ENCODE measurements at places on chromosomes 11 and 22. TPM values are rescaled to one million over a fixed set of nuclear protein-coding genes. Genes with fewer than 3 reads are reported as not detected.
A peak's percentile ranks its signal among the peaks of the same experiment; 100 is the strongest.

GRCh38 chr22:27170491-27170890, 513.1 kb downstream of the MIAT start:
- peak; percentile 48 for DNase-seq

DNA sequence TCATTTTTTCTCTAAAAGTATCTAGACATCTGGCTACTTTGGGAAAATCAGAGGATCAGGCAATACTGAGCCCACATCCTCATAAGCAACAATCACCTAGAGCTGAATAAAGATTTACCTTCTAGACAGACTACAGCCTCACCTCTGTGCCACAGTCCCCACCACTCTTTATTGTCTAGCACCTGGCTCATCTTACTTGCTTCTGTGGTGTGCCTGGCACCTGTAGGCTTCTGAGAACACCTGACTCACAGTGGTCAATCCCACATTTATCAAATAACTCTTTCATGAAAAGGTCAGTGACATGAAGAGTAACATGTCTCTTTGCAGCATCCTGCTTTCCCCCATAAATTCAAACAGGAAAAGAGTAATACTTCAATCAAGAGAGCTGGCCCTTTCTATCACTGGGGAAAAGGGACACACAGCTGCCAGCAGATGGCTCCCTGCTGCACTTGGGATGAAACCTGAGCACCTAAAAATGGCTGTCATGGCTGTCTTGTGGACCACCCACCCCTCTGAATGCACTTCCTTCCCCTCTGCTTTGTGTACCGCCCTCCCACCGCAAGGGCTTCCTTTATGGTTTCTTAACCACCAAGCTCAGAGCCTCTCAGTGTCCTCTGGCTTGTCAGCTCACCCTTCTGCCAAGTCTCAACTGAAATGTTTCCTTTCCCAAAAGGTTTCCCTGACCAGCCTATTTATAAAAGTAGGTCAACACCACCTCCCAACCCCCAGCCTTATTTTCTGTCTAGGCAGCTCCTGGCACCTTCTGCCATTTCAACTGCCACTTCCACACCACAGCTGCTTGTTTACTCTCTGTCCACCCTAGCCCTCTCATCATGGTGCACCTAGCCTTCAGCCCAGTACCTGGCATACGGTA, 9.3 kb downstream of the TFIP11 start:
- peak; percentile 51 for DNase-seq

- no peak for DNase-seq
These were observed 419.4 kb downstream of the BRD1 start for GRCh38 chr22:49408102-49408836.

GRCh38 chr11:94895451-94895850, 77.9 kb downstream of the CWC15 start:
- peak; percentile 80 for DNase-seq

DNA sequence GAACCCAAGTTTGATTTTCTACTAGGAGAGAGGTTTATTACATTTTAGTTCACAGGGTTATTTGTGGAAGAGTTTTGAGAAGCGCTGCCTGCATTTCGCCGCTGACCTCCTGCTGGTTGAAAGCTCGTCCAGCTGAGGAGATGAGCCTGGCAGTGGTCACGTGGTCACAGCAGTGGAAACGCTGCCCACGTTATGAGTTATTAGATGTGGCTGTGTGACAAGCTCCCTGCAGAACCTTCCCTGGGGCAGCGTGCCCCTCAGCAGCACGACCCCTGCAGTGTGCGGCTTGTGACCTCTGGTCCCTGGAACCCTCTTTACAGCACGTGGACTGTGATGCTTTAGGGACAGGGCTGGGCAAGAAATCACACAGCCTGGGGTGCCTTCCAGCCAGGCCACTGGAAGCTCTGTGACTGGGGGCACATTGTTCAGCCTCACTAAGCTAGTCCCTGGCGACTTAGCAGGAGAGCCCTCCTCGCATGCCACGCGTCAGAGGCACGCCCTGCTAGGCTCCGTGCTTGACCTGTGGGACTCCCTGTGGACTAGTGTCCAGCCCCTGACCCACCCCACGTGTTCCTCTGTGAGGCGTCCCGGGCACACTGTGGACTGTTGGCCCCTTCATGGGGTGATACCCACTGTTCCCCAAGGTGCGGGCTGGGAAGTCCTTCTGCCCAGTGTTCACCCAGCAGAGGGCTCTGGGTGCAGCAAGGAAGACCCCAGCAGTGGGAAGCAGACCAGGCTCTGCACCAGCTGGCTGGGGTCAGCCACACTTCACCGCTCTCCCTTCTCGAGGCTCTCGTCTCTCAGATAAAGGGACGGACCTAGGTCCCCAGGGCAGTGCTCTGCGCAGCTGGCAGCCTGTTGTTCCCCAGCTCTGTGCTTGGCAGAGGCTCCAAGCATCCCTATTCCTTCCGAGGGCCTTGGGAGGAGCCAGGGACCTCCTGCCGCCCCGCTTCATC, 349.5 kb downstream of the TBC1D22A start:
- DNase-seq = no peak

The TRIM64 gene
- polyA plus RNA-seq = not detected

GRCh38 chr11:45756384-45757010, 48.5 kb upstream of the SLC35C1 start:
- DNase-seq = no peak

The DRICH1 gene
- polyA plus RNA-seq = 0.14 TPM

The CCDC116 gene
- 0.27 TPM for polyA plus RNA-seq

DNA sequence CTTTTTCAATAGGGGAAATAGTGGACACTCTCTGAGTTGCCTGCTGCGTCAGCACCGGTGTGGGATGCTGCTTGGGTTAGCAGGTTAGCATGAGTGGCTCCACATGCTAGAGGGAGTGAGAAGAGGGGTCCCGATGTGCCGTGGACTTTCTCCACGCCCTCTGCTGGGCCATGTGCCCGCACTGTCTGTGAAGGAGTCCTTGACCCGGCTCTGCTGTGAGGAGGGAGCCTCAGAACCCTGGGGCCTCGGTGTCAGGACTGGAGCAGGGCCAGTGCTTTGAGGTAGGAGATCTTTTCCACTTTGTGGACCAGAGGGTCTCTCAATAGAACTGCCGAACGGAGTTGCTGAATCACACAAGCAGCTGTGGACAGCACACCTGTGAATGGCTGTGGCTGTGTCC, 14.8 kb downstream of the CTTN start:
- no peak for DNase-seq

The ABCC8 gene
- polyA plus RNA-seq = not detected

DNA sequence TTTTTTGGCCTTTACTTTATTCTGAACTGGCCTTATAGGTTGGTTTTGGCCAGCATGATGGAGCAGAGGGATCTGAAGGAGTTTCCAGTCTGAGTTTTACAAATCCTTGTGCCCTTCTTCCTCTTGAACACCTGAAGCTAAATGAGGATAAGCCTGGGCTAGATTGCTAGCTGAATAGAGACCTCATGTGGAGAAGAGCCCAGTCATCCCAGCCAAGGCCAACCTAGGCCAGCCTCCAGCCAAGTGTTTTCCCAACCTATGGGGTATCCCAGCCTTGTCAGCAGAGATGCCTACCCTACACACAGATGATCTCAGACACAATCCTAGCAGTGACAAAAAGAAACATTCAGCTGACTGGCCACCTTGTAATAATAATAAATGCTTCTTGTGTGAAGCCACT, 966 bp upstream of the CASP12 start:
- DNase-seq = no peak

DNA sequence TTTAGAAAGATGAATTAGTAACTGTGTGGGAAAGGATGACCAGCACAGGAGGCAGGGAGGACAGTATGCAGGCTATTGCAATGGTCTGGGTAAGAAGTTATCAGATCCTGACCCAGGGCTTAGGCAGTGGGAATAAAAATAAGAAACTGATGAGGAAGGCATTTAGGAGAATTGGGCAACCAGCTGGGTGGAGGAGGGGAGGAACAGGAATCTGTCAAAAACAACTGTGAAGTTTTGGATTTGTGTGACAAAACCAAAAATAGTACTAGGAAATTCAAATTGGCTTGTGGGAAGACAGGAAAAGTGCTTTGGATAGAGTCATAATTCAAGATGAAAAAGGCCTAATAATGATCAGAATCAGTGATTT, 27.9 kb downstream of the MMP13 start:
- no peak for DNase-seq

GRCh38 chr11:45926536-45927331, 4.3 kb downstream of the LARGE2 start:
- no peak for DNase-seq

GRCh38 chr11:64969209-64969608, 2.7 kb downstream of the MAJIN start:
- peak; percentile 81 for DNase-seq

The PHOX2A gene
- polyA plus RNA-seq = not detected

DNA sequence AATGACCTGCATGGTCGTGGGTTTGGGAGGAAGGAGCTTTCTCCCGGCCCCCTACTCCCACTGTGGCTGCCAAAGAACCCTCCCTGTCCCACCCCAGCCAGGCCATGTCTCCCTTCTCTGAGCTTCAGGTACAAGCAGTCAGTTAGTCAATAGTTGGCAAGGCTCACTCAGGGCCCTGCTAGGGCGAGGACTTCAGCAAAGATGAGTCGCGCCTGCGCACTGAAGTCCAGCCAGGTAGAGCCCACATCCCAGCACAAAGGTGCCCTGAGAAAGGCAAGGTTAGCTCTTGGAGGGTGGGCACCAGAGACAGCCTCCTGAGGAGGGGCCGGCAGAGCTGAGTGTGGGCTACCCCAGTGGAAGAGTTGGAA, 11.1 kb downstream of the C11orf86 start:
- no peak for DNase-seq

The LRRC10B gene
- not detected for polyA plus RNA-seq

GRCh38 chr11:15843309-15843872, 513.0 kb downstream of the SOX6 start:
- DNase-seq = peak; percentile 11

- DNase-seq = no peak
These were observed 24.9 kb downstream of the LMO2 start for GRCh38 chr11:33866936-33867335.

GRCh38 chr22:21642584-21643448, 714 bp downstream of the SDF2L1 start:
- DNase-seq = peak; percentile 44

The POLA2 gene
- polyA plus RNA-seq = 19.9 TPM

DNA sequence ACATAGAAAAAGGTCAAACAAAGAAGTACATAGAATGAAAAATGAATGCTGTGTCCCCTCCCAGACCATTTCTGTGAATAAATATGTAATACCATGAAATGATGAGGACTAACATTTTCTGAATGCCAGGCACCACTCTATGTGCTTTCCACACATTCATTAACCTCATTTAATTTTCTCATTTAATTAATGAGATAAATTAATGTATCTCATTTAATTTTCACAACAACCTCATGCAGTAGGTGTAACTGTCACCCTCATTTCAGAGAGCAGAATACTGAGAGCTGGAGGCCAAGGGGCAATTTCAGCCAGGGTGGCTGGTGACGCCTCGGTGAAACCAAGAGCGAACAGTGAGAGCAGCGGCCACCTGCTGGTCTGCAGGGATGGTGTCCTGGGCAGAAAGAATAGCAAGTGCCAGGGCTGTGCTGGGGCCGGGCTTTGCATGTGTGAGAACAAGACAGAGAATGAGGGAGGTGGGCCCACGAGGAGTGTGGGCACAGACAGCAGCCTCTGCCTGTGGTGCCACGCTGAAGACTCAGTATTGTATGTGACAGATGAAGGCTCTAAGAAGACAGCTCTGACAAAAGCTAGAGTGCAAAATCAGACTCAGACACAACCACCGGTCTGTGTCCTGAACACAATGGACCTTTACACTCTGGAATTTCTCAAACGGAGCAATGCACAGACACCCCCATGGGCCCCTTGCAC, 1.8 kb upstream of the SERPIND1 start:
- no peak for DNase-seq

The ACTN3 gene
- polyA plus RNA-seq = 0.06 TPM

DNA sequence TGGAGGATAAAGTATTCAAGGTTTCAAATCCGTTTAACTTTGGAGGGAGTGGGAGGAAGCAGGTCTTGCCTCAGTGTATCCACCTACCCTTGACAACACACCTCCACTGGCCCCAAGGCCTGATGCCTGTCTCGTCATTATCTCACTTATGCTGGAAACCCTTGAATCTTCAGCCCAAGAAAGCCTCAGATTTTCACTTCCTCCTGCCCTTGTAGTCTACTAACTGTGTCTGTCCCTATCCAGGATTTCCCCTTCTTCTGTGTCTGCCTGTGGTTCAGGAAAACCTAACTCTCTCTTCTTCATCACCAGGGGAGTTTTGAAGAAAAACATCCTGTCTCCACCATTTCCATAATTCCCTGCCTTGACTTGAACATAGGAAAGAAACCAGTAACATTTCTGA, 56.1 kb downstream of the SYT9 start:
- DNase-seq = no peak

The WBP2NL gene
- polyA plus RNA-seq = not detected

The BUD13 gene
- polyA plus RNA-seq = 11.2 TPM

The CDC45 gene
- polyA plus RNA-seq = 22.7 TPM

DNA sequence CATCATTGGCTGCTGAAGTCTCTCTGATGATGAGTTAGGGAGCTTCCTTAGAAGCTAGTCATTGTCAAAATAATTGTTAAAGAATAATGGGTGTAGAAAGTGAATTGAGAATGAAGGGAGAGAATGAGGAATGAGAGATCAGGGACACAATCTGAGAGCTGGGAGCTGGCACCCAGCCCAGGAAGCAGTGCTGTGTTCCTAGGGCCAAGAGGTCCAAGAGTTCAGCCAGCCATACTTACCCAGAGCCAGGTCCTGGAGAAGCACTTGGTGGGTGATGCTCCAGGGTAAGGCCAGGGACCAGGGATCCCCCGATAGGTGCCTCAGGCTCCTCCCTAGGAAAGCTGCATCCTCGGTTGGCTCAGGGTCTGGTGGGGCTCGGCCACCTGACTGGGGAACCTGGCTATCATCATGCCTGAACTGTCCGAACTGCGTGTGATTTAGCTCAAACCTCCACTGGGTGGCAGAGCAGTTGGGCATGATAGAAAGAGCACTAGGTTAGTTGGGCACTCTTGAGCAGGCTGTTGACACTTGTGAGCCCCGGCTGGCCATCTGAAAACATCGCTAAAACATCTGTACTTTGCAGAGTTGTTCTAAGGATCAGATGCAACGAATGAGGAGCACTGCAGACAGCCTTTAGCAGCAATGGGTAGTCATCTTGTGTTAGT, 123.9 kb upstream of the NCAM1 start:
- no peak for DNase-seq

DNA sequence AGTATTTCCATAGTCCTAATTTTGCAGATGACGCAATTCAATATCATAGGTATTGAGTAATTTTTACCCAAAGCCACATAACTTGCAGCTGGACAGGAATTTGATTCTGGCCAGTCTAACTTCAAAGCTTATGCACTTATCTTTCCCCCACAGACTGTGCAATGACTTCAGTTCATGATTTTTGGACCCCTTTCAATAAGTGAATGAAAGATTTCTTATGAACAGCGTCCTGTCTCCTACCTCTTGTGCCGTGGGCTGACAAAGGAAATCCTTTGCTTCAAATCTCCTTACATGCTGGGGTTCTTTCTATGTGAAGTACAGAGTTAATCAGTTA, 217.7 kb upstream of the KIRREL3 start:
- DNase-seq = no peak

DNA sequence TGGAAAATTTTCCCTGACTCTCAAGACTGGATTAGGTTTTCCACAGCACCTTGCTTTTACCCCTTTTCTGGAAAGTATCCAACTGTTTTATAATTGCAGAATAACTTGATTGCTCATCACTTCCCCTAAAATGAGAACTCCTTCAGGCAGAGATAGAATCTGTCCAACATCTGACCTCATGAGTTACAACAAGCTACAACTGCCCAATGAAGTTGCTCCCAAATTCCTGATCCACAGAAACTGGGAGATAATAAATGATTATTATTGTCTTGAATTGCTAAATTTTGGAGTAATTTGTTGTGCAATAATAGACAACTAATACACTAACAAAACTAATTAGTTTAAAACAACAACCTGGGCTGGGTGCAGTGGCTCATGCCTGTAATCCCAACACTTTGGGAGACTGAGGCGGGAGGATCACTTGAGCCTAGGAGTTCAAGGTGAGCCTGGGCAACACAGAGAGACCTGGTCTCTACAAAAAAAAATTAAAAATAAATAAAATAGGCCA, 10.0 kb upstream of the CCDC83 start:
- peak; percentile 37 for DNase-seq

All from IMR-90 (cell line).